HCT116 (cell line): ENCODE measurements at places on chromosomes 1 and 21. TPM values are rescaled to one million over a fixed set of nuclear protein-coding genes. Genes with fewer than 3 reads are reported as not detected.

Gene NES
- 8.4 TPM for total RNA-seq

Gene PLPPR4
- total RNA-seq: 0.42 TPM

Gene ESRRG
- total RNA-seq: not detected

Gene NHLH1
- total RNA-seq: 0.12 TPM

Gene NCAM2
- total RNA-seq: not detected

Gene CLCA1
- total RNA-seq: 0.12 TPM

- H3K36me3 ChIP-seq: no peaks in the 10 kb centered on the region
- H3K4me1 ChIP-seq: no peaks in the 10 kb centered on the region
- H3K27me3 ChIP-seq: no peaks in the 10 kb centered on the region
- no peak for DNase-seq
Observed at GRCh38 chr1:77283701-77284425, 2.0 kb downstream of the AK5 start.

DNA sequence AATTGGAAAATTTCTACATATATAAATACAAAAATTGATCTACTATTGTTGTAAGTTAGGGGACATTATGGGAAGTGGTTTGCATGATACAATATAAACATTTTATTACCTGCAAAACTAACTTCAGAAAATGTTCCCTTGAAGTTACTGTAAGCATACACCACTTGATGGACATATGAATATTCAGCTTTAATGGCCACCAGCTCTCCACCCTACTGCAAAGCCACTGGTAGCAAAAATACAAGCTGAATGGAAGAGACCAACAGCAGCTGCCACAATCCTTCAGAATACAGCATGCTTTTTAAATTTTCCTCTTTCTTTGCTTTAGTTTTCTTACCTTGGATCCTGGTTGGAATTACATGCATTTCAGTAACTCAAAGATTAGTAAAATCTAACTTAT, 69.8 kb downstream of the COQ8A start:
- H3K27ac ChIP-seq: no peak overlapping the region
- no peaks in the 10 kb centered on the region for H3K27me3 ChIP-seq

DNA sequence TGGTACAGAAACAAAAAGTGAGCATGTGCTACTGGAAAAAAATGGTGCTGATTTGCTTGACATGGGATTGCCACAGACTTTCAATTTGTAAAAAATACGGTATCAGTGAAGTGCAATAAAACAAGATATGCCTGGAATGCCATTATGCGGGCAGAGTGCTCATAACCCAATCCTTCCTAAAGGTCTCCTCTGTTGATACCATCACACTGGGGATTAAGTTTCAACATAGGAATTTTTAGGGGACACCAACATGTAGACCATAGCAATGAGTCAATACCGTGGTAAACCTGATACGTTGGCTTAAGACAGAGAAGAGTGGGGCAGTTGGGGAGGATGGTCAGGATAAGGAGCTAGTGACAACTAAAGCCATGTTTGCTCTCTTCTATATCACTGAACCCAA, 20.5 kb downstream of the MX1 start:
- H3K36me3 ChIP-seq: no peaks in the 10 kb centered on the region
- no peaks in the 10 kb centered on the region for H3K27me3 ChIP-seq
- H3K4me3 ChIP-seq: no peak overlapping the region
- no peak for DNase-seq

GRCh38 chr1:160219062-160219929, 14.1 kb downstream of the PEA15 start:
- DNase-seq: peak; percentile 19
- no peak overlapping the region for H3K4me3 ChIP-seq
- H3K36me3 ChIP-seq: peaks cover 52% of the 10 kb centered on the region
- no peak overlapping the region for H3K27ac ChIP-seq
- no peaks in the 10 kb centered on the region for H3K4me1 ChIP-seq

DNA sequence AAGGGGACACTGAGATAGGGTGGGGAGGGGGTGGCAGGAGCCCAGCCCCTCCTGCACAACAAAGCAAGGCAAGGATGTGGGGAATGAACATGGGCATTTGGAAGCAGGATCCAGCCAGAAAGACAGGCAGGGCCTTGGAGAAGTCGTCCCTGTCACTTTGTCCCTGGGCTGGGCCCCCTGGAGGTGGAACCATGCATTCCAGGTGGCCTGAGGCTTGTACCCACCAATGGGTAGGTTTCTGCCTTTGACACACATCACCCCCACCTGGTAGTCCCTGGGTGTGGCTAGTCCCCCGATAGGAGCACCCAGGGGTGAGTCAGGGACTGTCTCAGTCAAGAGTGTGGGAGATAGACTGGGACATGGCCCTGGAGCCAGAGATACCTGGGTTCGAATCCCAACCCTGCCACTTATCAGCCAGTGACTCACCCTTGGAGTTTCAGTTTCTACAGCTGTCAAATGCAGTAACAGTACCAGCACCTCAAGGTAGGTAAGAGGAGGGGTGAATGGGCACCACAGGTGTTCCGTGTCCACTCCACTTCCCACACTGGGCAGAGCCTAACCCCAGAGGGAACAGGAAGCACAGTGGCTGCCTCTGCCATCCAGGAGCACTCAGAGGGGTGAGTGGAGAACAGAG, 10.0 kb downstream of the PLA2G2D start:
- H3K4me1 ChIP-seq: peaks cover 28% of the 10 kb centered on the region
- peak; percentile 10 for DNase-seq
- no peaks in the 10 kb centered on the region for H3K27me3 ChIP-seq
- no peaks in the 10 kb centered on the region for H3K36me3 ChIP-seq
- no peak overlapping the region for H3K27ac ChIP-seq

DNA sequence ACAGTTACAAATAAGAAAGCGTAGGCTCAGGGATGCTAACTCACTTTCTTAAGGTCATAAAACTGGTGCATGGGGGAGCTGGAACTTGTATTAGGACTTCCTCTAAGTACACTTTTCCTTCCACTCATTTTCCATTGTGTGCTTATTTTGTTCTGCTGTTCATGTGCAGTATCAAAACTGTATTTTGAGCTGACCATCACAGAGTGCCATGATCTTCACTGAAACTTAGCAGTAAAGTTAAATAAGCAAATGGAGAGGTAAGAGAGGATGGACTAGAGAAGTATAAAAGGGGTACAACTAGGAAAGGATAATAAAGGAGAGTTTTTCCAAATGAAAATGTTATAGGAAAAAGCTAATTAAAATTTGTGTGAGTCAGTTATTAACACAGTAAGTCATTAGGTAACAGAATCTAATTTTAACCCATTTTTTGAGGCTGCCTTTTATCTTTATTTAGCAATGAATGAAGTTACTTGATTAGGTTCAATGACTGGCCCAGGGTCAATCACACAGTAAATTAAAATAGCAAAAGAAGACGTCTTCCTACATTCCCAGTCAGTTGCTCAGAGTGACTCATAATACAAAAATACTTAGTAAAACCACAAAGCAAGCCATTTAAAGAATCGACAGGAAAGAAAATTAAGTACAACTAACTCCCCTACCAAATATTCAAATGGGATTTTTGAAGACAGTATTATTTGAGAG, 165.8 kb upstream of the C1orf105 start:
- DNase-seq: peak; percentile 52
- H3K27ac ChIP-seq: peak overlapping the region; percentile 23; the same call in 1 of the 2 replicates
- no peak overlapping the region for H3K4me3 ChIP-seq
- H3K4me1 ChIP-seq: peaks cover 18% of the 10 kb centered on the region
- no peaks in the 10 kb centered on the region for H3K36me3 ChIP-seq
- H3K27me3 ChIP-seq: peaks cover 10% of the 10 kb centered on the region; the same call in 1 of the 2 replicates

DNA sequence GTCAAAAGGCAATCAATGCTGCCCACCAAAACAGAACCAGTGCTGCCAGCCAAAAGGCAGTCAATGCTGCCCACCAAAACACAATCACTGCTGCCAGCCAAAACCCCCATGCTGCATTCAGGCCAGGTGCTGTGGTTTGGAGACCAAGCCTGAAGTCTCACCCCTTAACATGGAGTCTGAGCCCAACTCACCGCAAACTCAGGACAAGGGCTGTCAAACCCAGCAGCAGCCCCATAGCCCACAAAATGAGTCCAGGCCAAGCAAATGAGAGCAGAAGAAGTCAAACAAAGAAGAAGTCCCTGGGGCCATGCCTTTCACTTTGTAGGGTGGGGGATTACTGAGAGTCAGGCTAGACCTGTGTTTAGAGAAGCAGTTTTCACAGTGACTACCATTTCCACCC, 6.4 kb downstream of the SMCP start:
- no peak overlapping the region for H3K4me3 ChIP-seq
- H3K27me3 ChIP-seq: peaks cover 35% of the 10 kb centered on the region
- no peaks in the 10 kb centered on the region for H3K4me1 ChIP-seq
